ENCODE measurements at places on chromosomes 12 and 14.

- peaks cover 9% of the 10 kb centered on the region for H3K4me1 ChIP-seq
- H3K4me3 ChIP-seq: no peak overlapping the region
- H3K36me3 ChIP-seq: no peaks in the 10 kb centered on the region
- no peak for DNase-seq
- H3K27ac ChIP-seq: no peak overlapping the region
- no peaks in the 10 kb centered on the region for H3K27me3 ChIP-seq
Measured at GRCh38 chr12:91422811-91423692, 240.4 kb upstream of the DCN start.

- no peaks in the 10 kb centered on the region for H3K4me1 ChIP-seq
- no peaks in the 10 kb centered on the region for H3K27me3 ChIP-seq
- no peak for DNase-seq
Measured at GRCh38 chr12:75865315-75865714, 166.3 kb downstream of the PHLDA1 start.

GRCh38 chr14:77529213-77529612, 30.6 kb upstream of the ISM2 start:
- no peak for DNase-seq
- no peaks in the 10 kb centered on the region for H3K27me3 ChIP-seq
- no peaks in the 10 kb centered on the region for H3K4me1 ChIP-seq
- no peak overlapping the region for H3K4me3 ChIP-seq
- no peak overlapping the region for H3K27ac ChIP-seq
- H3K36me3 ChIP-seq: no peaks in the 10 kb centered on the region

DNA sequence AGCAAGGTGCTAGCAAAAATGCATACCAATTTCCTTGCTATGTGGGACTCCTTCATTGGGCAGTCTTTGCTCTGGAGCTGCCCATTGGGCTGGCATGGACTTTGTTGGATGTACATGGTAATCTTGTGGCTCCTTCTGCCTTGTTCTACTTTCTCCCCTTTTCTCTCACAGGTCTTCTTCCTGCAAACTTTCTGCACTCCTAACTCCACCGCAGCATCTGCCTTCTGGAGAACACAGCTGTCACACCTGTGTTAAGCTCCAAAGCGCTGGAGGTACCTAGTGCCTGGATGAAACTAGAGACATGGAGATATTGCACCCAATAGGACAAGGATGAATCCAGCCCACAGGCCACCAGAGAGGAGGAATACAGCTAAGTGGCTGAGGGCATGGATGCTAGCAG, 60.7 kb upstream of the CCND2 start:
- no peaks in the 10 kb centered on the region for H3K36me3 ChIP-seq
- no peak overlapping the region for H3K4me3 ChIP-seq
- H3K4me1 ChIP-seq: no peaks in the 10 kb centered on the region
- no peak for DNase-seq

DNA sequence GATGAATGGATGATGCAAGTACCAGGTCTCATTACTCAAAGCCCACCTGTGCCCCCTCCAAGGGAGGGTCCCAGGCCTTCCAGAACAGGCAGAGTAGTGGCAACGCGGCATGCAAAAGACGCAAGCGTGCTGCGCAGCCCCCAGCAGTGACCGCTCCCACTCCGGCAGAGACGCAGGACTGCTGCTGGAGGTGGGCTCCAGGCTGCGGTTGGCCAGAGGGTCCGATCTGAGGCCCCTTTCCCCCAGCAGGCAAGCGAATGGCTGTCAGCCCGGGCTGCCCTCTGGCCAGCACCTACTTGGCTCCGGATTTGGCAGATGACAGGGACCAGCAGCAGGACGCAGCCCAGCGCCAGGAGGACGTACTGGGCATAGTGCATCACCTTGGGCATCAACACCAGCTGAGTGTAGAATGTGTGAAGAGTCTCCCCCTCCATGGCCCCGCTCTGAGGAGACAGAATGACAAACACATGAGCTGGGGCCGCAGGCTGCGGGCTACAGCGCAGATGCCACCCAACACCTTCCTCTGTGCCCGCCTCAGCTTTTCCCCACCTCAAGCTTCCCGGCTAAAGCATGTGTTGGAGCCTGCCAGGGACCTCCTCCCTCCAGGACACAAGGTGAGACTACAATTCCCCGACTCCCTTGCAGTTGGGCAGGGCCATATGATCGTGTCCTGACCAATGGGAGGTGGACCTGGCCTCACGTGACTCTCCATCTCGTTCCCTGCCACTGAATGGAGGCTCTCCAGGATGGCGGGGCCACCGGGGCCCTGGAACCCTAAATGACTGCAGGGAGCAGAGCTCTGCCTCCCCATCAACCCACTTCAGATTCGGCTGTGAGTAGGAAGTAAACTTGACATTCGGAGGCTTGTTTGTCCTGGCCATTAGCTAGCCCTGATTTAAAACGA, 77.4 kb downstream of the SCARB1 start:
- H3K36me3 ChIP-seq: no peaks in the 10 kb centered on the region
- DNase-seq: peak; percentile 92
- H3K27ac ChIP-seq: no peak overlapping the region
- peaks cover 4% of the 10 kb centered on the region for H3K4me1 ChIP-seq
- H3K4me3 ChIP-seq: peak overlapping the region; percentile 60

GRCh38 chr12:124938108-124938507, 23.7 kb upstream of the UBC start:
- no peaks in the 10 kb centered on the region for H3K36me3 ChIP-seq
- H3K4me3 ChIP-seq: peak overlapping the region; percentile 74
- DNase-seq: no peak
- no peaks in the 10 kb centered on the region for H3K27me3 ChIP-seq

DNA sequence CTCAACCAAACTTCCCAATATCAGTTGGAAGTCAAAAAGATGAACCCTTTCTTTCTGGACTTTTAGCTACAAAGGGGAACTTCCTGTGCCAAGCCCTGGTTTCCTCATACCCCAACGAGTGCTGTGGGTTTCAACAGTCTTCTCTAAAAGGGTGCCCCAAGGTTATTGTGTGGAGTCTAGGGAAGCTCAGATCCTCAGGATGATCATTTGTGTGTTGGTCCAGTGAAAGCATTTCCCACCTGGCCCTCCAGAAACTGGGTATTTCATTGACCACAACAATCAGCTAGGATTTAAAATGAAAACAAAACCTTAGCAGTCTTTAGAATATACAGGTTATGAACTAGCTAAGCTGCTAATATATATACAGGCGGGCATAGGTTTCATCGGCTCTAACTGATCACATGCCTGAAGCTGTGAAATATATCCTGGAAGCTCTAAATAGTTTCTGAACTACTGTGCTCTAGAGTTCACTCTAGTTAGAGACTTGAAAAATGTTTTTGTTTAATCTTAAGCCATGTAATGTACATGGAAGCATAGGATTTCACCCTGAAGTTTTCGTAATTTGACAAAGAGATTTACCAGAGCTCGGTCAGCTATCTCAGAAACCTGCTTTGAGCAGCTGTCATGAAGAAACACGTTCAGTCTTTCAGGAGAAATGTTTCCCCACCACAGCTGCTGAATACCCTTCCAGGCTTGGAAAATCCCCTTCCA, 29.6 kb downstream of the P2RX4 start:
- H3K27me3 ChIP-seq: no peaks in the 10 kb centered on the region
- no peak for DNase-seq
- peaks cover 32% of the 10 kb centered on the region for H3K4me1 ChIP-seq
- no peak overlapping the region for H3K4me3 ChIP-seq
- peak overlapping the region; percentile 85 for H3K27ac ChIP-seq

- no peaks in the 10 kb centered on the region for H3K36me3 ChIP-seq
- H3K4me3 ChIP-seq: no peak overlapping the region
- no peak for DNase-seq
- no peaks in the 10 kb centered on the region for H3K27me3 ChIP-seq
Measured at GRCh38 chr14:52051251-52051650, 17.6 kb downstream of the NID2 start.

DNA sequence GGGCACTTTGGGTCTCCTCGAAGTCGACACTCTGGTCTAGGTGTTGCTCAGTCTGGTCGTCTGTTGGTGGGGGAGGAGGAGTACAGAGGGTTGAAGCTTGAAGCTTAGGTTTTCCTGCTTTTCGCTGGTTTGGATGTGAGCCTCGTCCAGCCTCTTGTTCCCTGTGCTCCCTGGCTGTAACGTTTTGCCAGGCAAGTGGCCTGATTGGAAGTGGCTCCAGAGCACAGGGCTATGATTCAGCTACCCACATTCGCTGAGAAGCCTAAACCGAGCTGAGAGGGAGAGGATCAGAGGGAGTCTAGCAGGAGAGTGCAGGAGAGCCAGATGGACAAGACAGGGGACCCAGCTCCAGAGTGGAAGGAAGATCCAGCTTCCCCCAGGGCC, 6.1 kb downstream of the HOXC10 start:
- H3K27me3 ChIP-seq: peaks cover 100% of the 10 kb centered on the region
- no peaks in the 10 kb centered on the region for H3K4me1 ChIP-seq
- DNase-seq: no peak
- H3K36me3 ChIP-seq: no peaks in the 10 kb centered on the region
- H3K27ac ChIP-seq: no peak overlapping the region

DNA sequence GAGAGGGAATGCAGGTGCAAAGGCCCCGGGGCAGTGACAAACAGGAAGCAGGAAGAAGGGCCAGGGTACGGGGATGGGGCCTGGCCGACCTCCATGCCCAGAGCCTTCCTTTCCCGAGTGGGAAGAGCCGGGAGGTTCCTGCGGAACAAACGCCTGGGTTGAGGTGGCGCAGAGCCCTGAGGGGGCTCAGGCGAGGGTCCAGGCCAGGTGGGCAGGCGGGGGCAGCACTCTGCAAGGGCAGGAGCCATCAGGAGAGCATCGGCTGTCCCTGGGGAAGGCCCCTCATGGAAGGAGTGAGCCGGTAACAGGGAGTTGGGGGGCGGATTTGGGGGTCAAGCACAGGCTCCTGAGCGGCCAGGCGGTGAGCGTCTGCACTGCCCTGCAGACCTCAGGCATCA, 18.1 kb upstream of the FBRSL1 start:
- H3K27ac ChIP-seq: no peak overlapping the region
- H3K36me3 ChIP-seq: no peaks in the 10 kb centered on the region
- H3K27me3 ChIP-seq: peaks cover 44% of the 10 kb centered on the region

GRCh38 chr14:24137529-24138395, 1.8 kb downstream of the PSME1 start:
- peaks cover 9% of the 10 kb centered on the region for H3K27me3 ChIP-seq
- DNase-seq: no peak
- no peaks in the 10 kb centered on the region for H3K36me3 ChIP-seq
- H3K4me3 ChIP-seq: no peak overlapping the region
- H3K27ac ChIP-seq: no peak overlapping the region
- peaks cover 13% of the 10 kb centered on the region for H3K4me1 ChIP-seq

DNA sequence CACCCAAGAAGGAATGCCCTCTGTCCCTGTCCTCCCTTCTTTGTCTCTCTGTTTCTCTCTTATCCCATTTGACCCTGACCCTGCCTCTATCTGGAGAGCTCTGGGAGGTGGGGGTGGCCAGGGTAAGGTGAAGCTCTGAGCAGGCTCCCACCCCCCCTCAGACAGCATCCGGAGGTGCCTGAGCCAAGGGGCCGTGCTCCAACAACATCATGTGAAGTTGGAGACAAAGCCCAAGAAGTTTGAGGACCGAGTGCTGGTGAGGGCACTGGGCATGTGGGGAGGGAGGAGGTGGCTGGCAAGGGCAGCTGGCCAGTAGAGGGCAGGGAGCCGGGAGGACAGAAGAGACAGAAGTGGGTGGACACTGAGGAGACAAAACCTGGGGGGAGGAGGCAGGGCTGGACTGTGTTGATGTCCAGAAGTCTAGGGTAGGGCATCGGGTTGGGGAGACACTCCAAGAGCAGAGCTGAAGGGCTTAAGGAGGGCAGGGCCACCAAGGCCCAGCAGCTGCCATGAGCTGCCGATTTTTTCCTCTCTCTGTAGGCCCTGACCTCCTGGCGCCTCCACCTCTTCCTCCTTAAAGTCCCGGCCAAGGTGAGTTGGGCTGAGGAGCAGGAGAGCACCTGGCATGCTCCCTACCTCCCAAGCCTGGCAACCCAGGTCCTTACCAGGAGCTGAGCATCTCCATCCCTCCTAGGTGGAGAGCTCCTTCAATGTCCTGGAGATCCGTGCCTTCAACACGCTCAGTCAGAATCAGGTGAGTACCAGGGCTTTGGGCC, 1.9 kb downstream of the CARMIL3 start:
- H3K4me3 ChIP-seq: no peak overlapping the region
- no peaks in the 10 kb centered on the region for H3K36me3 ChIP-seq
- H3K27me3 ChIP-seq: peaks cover 3% of the 10 kb centered on the region
- no peak overlapping the region for H3K27ac ChIP-seq
- peaks cover 9% of the 10 kb centered on the region for H3K4me1 ChIP-seq
- DNase-seq: no peak

DNA sequence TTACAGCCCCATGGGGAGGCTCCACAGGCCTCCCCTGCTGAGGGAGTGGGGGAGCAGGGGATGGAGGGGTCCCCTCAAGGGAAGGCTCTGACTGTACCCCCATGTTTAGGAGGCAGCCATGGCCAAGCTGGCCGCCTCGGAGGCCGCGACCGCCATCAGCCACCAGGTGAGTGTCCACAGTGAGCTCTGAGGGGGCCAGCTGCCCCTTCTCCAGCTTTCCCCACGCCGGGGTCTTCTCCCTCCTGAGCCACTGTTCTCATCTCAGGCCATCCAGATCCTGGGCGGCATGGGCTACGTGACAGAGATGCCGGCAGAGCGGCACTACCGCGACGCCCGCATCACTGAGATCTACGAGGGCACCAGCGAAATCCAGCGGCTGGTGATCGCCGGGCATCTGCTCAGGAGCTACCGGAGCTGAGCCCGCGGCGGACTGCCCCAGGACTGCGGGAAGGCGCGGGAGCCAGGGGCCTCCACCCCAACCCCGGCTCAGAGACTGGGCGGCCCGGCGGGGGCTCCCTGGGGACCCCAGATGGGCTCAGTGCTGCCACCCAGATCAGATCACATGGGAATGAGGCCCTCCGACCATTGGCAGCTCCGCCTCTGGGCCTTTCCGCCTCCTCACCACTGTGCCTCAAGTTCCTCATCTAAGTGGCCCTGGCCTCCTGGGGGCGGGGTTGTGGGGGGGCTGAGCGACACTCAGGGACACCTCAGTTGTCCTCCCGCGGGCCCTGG, 13.6 kb downstream of the ACADS start:
- H3K27ac ChIP-seq: no peak overlapping the region
- H3K4me3 ChIP-seq: no peak overlapping the region
- no peaks in the 10 kb centered on the region for H3K4me1 ChIP-seq
- DNase-seq: no peak
- no peaks in the 10 kb centered on the region for H3K27me3 ChIP-seq
- H3K36me3 ChIP-seq: no peaks in the 10 kb centered on the region
